ENCODE measurements at places on chromosomes 13 and 19. TPM values are rescaled to one million over a fixed set of nuclear protein-coding genes. Genes with fewer than 3 reads are reported as not detected.

GRCh38 chr19:35641515-35642151 is at the start of gene ETV2:
Gene ETV2 (plus strand): TSS chr19:35641745. CDS start chr19:35642461, 716 bp downstream.
- peak; percentile 68 for DNase-seq

DNA sequence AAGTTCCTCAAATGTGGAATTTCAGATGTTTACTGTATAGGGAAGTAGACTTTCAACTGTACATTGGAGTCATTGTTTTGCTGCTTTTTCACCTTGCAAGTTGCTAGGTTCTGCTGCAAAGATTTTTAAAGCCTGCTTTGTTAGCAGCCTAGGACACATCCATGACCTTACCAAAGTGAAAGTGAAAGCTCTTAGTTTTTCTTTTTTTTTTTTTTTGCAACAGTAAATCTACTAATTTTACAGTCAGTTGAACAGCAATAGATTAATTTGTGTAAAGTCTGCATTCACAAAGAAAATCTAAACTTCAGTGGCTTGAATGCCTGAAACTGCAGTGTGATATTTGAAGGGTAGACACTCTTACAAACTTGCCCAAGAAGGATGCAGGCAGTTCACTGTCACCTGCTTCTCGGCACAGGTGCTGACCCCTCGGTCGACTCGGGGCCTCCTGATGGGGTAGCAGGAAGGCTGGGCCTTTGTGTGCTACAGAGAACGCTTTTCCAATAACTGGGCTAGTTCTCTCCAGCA is 5.0 kb upstream of the MTIF3 start:
- DNase-seq, result no peak

DNA sequence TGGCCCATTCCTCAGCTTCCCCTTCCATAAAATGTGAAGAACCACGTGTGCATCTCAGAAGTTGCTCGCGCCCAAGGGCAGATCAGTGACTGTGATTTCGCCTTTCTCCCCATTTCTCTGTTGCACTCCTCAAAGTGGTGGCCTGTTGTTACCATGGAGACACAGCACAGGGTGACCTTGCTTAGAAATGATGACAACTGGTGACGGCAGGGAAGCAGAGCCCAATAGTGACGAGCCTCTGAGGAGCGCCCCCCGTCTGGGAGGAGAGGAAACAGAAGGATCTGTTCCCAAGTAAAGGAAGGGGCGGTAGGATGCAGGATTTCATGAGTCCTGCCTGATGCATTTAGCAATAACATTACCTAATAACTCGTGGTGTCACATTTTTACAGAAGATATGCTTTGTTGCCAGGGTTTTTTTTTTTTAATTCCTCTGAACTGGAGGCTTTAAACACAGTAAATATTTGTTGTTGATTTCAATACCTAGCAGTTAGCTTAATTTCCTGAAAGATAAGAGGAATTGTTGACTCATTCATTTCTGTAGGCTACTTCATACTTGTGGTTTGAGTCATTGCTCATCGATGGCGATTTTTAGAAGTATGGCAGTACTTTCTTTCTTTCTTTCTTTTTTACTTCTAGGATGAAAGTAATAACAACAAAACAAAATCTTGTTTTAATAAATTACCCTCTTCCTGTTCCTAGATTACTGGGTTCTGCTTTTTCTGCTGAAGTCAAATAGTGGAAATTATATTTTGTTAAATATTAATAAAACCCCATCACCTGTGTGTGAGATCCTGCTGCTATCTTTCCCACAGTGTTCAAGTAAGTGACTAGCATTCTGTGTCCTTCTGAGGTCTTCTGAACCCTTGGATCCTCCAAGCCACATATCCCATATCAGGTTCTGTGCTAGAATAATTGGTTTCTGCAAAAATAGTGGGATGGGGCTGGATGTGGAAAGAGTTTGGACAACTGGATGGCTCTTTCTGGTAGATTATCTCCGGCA is 36.0 kb downstream of the MBNL2 start:
- DNase-seq, result peak; percentile 71

GRCh38 chr19:58476498-58477015 is 405 bp downstream of the ZNF446 start:
- no peak for DNase-seq

The ZNF486 gene
- total RNA-seq, result 1.5 TPM

GRCh38 chr19:5916181-5916708 is 2.2 kb downstream of the CAPS start:
- no peak for DNase-seq

- DNase-seq, result no peak
Observed at GRCh38 chr19:38911388-38912001, 491 bp downstream of the CCER2 start.

- DNase-seq, result no peak
Observed at GRCh38 chr19:43721469-43722048, 5.7 kb downstream of the IRGC start.

DNA sequence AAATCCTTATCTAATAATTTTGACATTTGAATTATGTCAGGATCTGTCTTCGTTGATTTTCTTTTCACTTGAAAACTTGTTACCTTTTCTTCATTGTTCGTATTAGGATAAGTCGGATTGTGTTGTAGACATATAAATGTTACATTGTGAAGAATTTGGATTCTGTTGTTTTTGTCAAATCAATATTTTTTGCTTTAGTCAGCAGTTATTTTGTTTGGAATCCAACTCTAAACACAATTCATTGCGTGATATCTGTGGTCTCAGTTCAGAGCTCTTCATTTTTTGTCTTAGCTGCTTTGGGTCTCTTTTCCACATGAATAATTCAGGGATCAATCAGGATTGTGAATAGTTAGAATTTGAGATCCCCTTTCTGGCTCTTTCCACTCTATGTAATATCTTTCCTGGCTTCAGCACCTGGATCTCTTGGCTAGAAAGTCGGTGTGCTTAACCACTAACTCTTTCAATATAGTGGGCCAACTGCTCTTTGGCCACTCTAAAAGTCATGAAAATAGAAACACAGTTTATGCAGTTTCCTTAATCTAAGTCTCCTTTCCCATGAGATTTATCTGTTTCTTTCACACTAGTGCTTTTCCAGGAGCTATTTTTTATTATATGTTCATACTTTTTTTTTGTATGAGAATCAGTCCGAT is 2494.2 kb upstream of the PCDH20 start:
- DNase-seq, result no peak

DNA sequence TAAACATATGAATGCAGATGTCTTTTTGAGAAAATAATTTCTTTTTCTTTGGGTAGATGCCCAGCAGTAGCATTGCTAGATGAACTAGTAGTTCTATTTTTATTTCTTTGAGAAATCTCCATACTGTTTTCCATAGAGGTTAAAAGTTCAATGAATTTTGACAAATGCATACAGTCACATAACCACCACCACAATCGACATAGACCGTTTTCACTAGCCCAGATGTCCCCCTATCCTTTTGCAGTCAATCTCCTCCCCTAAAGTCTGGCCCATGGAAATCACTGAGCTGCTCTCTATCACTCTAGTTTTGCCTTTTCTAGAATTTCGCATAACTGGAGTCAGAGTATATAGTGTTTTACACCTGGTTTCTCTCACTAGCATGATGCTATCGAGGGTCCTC is 10.8 kb downstream of the FAM216B start:
- DNase-seq, result no peak

The SPTBN4 gene
- 5.1 TPM for total RNA-seq

The CEACAM19 gene
- total RNA-seq, result 2.8 TPM

DNA sequence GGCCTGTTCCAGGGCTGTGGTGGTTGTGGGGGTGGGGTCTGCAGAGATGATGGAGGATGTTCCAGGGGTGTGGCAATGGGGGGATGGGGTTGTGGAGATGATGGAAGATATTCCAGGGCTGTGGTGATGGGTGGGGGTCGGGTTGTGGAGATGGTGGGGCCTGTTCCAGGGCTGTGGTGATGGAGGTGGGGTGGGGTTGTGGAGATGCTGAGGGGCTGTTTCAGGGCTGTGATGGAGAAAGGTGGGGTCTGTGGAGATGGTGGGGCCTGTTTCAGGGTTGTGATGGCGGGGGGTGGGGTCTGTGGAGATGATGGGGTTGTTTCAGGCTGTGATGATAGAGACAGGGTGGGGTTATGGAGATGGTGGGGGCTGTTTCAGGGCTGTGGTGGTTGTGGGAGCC is 62.0 kb downstream of the TEX29 start:
- no peak for DNase-seq

The GJA3 gene
- total RNA-seq, result 17.9 TPM

The NLRP4 gene
- not detected for total RNA-seq

DNA sequence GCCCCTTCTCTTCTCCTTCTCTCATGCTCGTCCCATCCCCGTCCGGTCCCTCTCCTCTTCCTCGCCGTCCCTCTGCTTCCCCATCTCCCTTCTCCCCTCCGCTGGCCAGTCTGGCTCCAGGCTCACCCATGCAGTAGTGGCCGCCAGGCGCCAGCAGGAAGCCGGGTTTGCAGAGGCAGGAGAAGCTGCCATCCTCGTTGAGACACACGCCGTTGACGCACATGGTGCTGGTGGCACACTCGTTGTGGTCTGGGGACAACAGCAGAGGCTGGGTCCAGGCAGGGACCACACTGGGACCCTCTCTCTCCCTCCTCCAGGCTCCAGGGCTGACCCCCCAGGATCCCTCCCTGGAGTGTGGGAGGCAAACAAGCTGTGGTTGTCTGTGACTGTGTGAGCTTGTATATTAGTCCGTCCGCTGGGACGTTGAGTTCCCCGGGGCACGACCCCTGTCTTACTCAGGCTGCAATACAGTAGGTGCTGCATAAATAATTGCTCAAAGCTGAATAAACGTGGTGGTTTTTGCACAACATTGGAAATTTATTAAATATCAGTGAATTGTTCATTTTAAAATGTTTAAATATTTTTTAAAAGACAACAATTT is 16.4 kb downstream of the FBN3 start:
- no peak for DNase-seq

GRCh38 chr13:95247171-95247570 is 54.1 kb downstream of the ABCC4 start:
- no peak for DNase-seq

Measured in Right ventricle myocardium inferior (tissue), 1 donor.